ENCODE measurements at places on chromosomes 16 and 17.

GRCh38 chr17:2681650-2682049 is 29.9 kb downstream of the CLUH start:
- DNase-seq: no peak

- no peak for DNase-seq
Measured at GRCh38 chr16:6009151-6009550, 911.6 kb upstream of the EEF2KMT start.

GRCh38 chr17:15096511-15096910 is 168.6 kb downstream of the PMP22 start:
- DNase-seq: no peak

GRCh38 chr16:57634171-57634570 is 5.7 kb downstream of the ADGRG1 start:
- no peak for DNase-seq

- DNase-seq: no peak
Measured at GRCh38 chr17:27818401-27819105, 18.2 kb upstream of the NOS2 start.

GRCh38 chr17:46795379-46795952 is 23.0 kb downstream of the WNT3 start:
- DNase-seq: no peak
